CD4-positive, alpha-beta T cell treated with Interleukin-17A for 4 hours (primary cell): ENCODE measurements at places on chromosomes 16 and 17.

DNA sequence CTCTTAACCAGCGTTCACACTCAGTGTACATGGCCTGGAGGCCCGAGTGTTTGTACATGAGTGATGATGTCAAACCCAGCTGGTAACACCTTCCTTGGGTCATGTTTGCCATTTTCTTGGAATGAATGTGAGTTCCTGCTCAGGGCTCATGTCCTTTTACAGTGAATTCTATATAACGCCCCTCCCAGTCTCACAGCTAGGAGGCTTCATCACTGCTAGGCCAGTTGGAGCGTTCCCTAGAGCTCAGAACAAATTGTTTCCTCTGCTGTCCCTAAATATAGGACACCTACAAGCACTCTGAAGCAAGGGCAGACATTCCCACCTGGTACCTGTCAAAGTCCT, 5.5 kb downstream of the TIMM22 start:
- DNase-seq: no peak

- no peak for DNase-seq
Observed at GRCh38 chr17:57152967-57153528, 68.0 kb downstream of the AKAP1 start.

DNA sequence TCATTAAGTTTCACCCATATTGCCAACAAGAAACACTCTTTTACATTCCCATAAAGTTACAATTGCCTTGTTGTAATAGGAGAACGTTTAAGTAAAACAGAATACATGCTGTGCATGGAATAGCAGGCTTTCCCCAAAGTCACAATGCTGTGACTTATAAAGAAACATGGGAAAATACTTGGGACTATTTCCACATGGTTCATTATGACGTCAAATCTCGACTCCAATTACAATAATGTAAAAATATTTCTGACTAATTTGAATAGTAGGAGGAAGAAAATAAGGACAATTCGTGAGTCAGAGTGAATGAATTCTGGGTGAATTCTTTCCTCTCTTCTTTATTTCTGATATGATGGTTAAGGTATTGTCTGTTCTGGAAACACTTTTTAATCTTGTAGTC, 52.8 kb downstream of the CDH11 start:
- DNase-seq: no peak

- DNase-seq: peak; percentile 65
Observed at GRCh38 chr17:78993241-78993956, 13.7 kb upstream of the LGALS3BP start.

GRCh38 chr17:75241143-75241430, 20.3 kb downstream of the GGA3 start:
- no peak for DNase-seq

- no peak for DNase-seq
Observed at GRCh38 chr17:3846437-3847164, 555 bp upstream of the NCBP3 start.

- no peak for DNase-seq
Observed at GRCh38 chr17:65783845-65784334, 222.4 kb upstream of the AXIN2 start.

DNA sequence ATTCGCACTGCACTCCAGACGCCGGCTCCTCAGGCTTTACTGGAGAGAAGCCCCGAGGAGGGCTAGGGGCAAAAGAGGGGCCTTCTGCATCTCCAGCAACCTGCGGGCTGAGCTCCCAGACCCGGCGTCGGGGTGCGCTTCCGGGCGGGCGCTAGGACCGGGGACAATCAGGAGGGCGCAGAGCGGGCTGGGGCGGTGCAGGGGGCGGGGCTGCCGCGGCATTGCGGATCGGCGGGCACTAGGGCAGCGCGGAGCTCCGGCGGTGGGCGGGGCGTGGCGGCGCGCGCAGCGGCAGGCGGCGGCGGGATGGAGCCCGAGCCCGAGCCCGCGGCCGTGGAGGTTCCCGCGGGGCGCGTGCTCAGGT, at the start of gene TSEN54:
TSS of gene TSEN54 (plus strand) at position 274 of the 364 bp plus-strand sequence. CDS start at position 307, 33 bp downstream.
- peak; percentile 98 for DNase-seq

DNA sequence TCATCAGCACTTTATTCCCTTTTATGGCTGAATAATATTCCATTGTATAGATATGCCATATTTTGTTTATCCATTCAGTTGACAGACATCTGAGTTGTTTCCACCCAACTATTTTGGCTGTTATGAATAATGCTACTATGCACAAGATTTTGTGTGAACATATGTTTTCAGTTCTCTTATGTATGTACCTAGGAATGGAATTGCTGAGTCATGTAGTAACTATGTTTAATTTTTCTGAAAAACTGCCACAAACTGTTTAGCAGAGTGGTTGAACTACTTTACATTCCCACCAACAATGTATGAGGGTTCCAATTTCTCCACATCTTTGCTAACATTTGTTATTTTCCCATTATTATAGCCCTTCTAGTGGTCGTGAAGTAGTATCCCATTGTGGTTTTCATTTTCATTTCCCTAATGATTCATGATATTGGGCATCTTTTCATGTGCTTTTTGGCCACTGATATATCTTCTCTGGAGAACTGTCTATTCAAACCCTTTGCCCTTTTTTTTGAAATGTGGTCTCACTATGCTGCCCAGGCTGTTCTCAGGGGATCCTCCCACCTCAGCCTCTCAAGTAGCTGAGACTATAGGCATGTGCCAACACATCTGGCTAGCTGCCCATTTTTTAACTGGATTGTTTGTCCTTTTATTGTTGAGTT, 26.3 kb downstream of the SMURF2 start:
- no peak for DNase-seq

DNA sequence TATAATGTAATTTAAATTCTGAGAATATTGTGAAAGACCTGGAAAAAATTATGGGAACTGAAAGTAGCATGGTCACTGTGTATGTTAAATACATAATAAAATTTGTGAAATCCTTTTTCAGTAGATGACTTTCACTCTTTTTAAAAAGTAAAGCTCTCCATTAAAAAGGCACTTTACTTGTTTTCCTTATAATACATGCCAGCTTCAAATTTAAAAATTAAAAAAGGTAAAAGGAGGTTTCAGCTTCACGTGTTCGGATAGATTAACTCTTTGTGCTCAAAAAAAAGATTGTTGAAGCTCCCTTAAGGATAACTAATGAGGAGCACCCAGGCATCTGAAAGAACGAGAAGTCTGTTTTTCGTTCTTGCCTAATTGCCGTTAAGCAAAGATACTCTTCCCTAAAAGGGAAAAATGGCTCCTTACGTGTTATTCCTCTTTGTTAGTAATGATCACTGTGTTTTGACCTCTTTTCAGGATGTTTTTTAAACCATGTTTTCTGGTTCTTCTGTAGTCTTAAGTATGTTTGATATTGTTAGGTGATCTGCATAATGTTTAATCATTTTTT, 87.8 kb downstream of the TUBD1 start:
- DNase-seq: no peak

DNA sequence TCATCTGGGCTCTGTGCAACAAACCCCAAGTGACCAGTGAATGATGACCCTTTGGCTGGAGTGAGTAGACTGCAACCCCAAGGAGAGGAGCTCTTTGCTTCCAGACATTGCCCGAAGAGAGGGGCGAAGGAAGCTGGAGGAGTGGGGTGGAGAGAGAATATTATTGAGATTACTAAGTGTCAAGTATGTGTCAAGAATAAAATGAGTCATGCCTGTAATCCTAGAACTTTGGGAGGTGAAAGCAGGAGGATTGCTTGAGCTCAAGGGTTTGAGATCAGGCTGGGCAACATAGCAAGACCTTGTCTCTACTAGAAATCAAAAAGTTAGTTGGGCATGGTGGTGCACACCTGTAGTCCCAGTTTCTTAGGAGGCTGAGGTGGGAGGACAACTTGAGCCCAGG, 142.0 kb upstream of the CCL2 start:
- DNase-seq: no peak

DNA sequence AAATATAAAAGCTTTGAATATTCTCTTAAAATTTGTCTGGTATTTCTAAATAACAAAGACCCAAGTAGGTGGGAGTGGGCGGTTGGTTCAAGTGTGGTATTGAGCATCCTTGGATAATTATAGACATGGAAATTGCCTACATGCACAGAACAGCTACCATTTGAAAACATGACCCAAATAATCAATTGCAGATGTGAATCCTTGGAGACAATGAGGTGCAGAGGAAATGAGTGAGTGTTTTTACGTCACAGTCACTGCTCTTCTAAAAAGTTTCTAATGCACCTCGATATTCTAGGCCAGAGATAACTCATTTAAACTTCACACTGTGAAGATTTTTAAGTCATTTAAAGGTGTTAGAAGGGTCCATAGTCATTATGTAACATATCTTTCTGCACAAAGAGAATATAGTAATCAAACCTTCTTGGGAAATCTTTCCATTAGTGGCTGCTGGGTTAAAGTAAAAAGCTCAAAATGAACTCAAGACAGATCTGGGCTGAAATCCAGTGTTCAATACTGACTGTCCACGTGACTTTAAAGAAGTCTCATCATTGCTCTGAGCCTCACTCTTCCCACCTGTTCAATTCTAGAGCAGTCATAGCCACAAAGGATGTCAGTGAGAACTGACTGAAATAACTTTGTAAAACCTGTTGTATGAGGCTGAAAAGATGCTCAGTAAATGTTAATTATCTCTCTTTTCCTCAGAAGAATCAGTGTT, 144.5 kb downstream of the CDH11 start:
- DNase-seq: no peak

GRCh38 chr17:57724026-57724728, 20.9 kb downstream of the CCDC182 start:
- DNase-seq: no peak

GRCh38 chr17:77480199-77480508, 339.4 kb downstream of the SEC14L1 start:
- no peak for DNase-seq

DNA sequence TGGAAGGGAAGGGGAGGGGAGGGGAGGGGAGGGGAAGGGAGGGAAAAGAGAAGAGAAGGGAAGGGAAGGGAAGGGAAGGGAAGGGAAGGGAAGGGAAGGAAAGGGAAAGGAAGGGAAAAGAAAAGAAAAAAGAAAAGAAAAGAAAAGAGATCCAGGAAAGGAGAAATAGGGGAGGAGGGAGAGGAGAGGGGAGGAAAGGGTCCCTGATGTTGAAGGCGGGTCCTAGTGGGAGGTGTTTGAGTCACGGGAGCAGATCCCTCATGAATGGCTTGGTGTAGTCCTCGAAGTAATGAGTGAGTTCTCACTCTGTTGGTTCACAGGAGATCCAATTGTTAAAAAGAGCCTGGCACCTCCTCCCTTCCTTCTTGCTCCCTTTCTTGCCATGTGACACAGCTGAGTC, 6.9 kb upstream of the USP31 start:
- no peak for DNase-seq

DNA sequence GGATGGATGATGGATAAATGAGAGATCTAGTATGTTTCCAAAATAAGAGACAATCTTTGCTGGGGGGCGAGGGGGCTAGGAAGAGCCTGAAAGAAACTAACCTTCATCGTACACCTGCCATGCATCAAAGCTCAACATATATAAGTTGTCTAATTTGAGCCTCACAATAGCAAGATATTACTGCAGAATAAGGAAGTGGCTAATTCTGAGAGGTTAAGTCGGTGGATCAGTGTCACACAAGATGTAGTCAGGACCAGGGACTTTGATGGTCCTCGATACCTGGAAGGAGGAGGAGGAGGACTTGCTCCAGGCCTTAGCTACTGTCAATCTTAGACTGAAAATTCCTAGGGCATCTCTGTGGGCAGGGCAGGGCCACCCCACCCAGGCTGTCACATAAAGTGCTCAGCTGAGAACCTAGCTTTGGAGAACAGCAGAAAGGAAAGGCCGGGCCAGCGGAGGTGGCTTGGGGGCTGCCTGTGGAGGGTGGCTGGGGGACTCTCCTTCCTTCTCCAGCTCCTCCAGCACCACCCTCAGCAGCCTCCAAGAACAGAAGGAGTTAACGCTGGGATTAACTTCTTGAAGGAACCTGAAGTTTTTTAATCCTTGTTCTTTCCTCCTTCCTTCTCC, 460 bp upstream of the SLC13A2 start:
- DNase-seq: no peak

DNA sequence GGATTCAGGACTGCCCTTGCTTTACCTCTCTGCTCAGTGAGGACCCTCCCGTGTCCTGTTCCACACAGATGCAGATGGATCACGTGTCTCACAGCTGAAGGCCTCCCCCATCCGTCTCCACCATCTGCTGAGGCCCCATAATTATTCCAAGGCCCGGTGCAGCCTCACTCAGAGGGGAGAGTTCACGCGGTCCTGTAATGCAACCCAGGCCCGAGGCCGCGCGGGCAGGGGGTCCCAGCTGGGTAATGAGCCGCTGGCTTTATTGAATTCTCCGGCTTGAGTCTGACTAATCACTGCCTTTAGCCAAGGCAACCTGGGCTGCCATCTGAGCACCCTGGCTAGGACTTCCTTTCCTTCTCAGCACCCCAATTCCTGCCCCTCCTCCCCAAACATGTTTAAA, 4.4 kb upstream of the WFIKKN2 start:
- no peak for DNase-seq

DNA sequence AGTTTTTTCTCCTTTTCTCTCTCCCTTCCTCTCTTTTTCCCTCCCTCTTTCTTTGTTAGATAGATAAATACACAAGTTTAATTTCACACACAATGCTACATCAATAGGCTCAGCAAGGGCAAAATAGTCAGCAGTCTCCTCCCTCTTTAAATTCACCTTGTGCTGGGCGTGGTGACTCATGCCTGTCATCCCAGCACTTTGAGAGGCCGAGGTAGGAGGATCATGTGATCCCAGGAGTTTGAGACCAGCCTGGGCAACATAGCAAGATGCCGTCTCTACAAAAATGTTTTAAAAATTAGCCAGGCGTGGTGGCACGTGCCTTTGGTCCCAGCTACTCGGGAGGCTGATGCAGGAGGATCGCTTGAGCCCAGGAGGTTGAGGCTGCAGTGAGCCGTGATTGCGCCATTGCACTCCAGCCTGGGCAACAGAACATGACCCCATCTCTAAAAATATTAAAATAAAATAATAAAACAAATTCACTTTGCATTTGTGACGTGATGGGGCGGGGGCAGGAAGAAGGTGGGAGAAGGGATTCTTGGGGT, 27.4 kb downstream of the IL21R start:
- DNase-seq: no peak

DNA sequence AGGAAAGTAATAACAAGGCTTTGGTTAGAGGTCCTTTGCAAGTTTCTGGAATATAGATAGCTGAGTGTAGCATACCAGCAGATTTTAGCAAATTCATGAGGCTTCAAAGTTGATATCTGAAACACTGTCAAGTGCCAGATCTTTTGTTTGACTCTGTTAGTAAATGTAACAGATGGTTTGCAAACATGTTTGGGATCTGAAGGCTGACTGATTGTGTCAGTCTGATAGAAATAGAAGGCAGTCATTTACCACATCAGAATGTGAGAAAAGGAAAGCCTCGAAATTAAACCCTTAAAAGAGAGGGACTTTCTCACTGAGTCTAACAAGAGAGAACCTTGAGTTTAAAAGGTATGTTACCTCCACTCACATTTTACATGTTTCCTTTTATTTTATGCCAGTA, 371.5 kb downstream of the KIF2B start:
- DNase-seq: no peak

GRCh38 chr16:65375651-65376050, 253.8 kb upstream of the CDH11 start:
- no peak for DNase-seq
